SJCRH30 (cell line): ENCODE measurements at places on chromosomes 1 and 21. TPM values are rescaled to one million over a fixed set of nuclear protein-coding genes. Genes with fewer than 3 reads are reported as not detected.

The WDR26 gene
- total RNA-seq: 40.0 and 41.4 TPM in 2 replicates

The AGT gene
- 1.6 and 1.8 TPM in 2 replicates for total RNA-seq

The CHAF1B gene
- 18.7 and 19.5 TPM in 2 replicates for total RNA-seq

DNA sequence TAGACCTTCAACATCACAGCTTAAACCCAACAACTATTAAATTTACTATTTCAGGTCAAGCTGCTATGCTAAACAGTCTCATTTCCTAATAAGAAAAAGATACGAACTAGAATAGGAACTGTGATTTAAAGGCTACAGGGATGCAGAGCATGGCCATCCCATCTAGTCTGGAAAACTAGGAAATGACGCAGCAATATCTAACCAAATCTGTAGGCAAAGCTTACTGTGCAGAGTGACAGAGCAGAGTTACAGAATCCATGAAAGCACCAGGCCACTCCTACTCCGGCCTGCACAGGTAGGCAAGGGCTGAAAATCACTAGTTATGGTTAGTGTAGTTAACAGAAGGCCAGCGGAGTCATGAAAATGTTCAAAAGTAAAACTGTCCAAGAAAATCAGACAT lies 2.1 kb downstream of the HLCS start:
- no peaks in the 10 kb centered on the region for H3K27me3 ChIP-seq
- H3K36me3 ChIP-seq: peaks cover 2% of the 10 kb centered on the region
- H3K27ac ChIP-seq: no peak overlapping the region
- no peak overlapping the region for H3K4me3 ChIP-seq
- peaks cover 8% of the 10 kb centered on the region; the same call in 1 of the 2 replicates for H3K4me1 ChIP-seq

DNA sequence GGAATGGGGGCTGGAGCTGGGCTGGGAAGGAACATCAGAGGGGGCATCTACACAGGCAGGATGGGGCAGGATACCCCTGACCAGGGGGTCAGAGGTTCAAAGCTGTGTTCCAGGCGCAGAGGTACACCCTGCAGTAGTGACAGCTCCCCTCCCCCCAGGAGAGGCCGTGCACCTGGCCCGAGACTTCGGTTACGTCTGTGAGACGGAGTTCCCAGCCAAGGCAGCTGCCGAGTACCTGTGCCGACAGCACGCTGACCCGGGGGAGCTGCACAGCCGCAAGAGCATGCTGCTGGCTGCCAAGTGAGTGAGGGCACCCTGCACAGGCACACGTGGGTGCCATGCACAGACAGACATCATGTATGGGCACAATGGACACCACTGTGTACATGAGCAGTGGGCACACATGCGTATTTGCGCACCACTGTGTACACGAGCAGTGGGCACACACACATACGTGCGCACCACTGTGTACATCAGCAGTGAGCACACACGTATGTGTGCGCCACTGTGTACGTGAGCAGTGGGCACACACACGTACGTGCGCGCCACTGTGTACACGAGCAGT lies 17.4 kb downstream of the TFAP2E start:
- peaks cover 31% of the 10 kb centered on the region for H3K36me3 ChIP-seq
- no peak overlapping the region for H3K4me3 ChIP-seq
- H3K27me3 ChIP-seq: no peaks in the 10 kb centered on the region
- H3K27ac ChIP-seq: no peak overlapping the region

- no peaks in the 10 kb centered on the region for H3K27me3 ChIP-seq
- no peaks in the 10 kb centered on the region for H3K36me3 ChIP-seq
- no peak for DNase-seq
- H3K27ac ChIP-seq: no peak overlapping the region
Measured at GRCh38 chr1:59815892-59816291, 1.1 kb downstream of the HOOK1 start.
